ENCODE measurements at places on chromosomes 12 and 14.
A peak's percentile ranks its signal among the peaks of the same experiment; 100 is the strongest.

DNA sequence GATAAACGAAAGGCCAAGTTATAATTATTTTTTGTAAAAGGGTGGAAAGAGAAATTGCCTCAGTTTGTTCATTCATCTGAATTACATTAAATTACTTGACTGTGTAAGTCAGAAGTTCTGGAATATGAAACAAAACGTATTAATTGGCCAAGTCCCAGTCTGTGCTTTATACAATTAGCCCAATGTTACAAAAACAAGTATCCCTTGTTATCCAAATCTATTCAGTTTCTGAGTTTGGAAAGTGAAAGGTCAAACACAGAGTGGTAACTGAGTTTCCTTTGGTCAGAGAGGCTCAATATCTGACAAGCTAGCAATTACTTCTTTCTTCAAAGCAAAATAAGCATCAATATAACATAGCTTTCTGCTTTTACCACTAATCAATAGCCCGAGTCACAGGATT, 62.6 kb downstream of the SPPL3 start:
- H3K36me3 ChIP-seq, result peaks cover 6% of the 10 kb centered on the region
- H3K4me1 ChIP-seq, result no peaks in the 10 kb centered on the region
- no peak for DNase-seq
- H3K27me3 ChIP-seq, result no peaks in the 10 kb centered on the region

- no peak for DNase-seq
- H3K36me3 ChIP-seq, result peaks cover under 1% of the 10 kb centered on the region
- H3K27me3 ChIP-seq, result no peaks in the 10 kb centered on the region
Observed at GRCh38 chr12:1453810-1454209, 140.6 kb downstream of the FBXL14 start.

GRCh38 chr12:110826592-110827200, 20.1 kb upstream of the CCDC63 start:
- no peaks in the 10 kb centered on the region for H3K36me3 ChIP-seq
- H3K27me3 ChIP-seq, result peaks cover 34% of the 10 kb centered on the region
- H3K4me3 ChIP-seq, result peak overlapping the region; percentile 75
- H3K4me1 ChIP-seq, result peaks cover 1% of the 10 kb centered on the region
- peak; percentile 81 for DNase-seq
- no peak overlapping the region for H3K27ac ChIP-seq

DNA sequence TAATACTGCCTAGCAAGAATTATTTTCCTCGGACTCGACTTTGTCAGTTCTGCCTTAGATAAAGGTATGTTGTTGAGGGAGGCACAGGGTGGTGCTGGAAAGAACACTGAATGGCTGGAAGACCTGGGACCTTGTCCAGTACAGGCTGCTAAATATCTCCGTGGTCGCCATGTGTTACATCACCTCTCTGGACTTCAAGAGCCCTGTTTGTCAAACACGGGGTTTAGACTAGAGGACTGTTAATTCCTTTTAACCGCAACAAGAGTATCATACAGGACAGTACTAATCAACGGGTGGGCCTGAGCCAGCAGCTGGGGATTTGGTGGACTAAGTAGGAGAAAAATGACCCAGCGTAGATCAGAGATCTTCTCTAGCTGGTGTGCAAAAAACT, 476.3 kb downstream of the LRIG3 start:
- no peaks in the 10 kb centered on the region for H3K27me3 ChIP-seq
- no peak overlapping the region for H3K27ac ChIP-seq
- H3K36me3 ChIP-seq, result no peaks in the 10 kb centered on the region
- no peak overlapping the region for H3K4me3 ChIP-seq

DNA sequence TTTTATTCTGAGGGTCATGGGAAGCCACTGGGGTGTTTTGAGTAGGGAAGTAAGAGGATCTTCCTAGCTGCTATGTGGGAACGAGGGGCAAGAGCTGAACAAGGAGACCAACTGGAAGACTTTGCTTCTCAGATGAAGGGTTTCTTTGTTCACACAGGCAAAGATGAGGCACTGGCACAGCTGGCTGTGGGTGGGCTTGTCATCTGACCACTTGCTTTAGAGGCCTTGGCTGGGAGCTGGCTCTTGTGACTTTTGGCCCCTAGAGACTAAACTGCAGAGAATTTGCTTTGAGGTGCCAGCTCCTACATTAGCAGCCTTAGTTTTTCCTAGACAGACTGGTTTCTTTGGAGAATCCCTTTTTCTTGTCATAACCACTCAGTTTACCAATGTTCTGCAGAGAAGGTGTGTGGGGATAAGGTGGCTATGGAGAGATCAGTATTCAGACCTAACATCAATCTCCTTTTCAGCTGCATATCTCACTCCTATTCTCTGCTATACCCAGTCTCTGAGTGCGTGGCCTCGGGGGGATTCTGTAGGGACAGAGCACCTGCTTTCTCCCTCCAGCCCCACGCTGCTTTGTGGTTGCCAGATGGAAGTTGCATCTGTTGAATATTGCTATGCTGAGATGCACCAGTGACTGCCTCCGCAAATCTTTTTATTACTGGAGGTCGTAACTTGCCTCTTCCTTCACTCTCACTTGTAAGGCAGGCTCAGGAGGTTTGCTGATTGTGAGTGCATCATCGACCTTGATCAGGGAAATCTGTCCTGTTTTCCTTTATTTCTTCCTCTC, 12.7 kb downstream of the PPP2R5C start:
- H3K36me3 ChIP-seq, result no peaks in the 10 kb centered on the region
- peaks cover 7% of the 10 kb centered on the region for H3K4me1 ChIP-seq
- peaks cover 1% of the 10 kb centered on the region for H3K27me3 ChIP-seq
- H3K27ac ChIP-seq, result no peak overlapping the region
- no peak for DNase-seq

DNA sequence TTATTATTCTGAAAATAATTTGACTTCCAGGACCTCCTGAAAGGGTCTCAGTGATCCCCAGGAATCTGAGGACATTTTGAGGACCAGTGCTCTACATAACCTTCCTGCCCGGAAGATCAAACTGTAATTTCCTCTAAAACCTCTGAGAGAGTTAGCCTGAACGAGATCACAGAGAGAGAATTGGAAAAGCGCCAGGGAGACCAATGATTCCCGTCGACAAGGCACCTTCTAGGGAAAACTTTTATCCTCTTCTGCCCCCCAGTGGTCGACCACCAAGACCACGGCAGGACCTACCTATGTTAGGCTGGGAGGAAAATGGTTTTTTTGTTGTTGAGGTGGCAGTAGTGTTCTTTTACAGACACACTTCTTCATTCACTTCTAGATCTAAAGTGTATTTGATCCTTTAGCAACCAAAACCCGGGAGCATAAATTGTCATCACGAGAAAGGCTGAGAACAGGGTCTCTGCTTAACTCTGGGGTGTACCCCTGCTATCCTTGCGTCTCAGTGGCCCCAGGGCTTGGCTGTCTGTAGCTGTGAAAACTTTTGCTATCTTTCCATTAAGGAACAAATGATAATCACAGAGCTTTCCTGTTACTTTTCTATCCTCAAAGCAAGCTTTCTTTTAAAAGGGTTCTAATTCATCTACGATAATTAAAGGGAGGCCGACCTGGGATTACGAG, 62.9 kb upstream of the NID2 start:
- no peaks in the 10 kb centered on the region for H3K27me3 ChIP-seq
- H3K27ac ChIP-seq, result no peak overlapping the region
- peak; percentile 93 for DNase-seq

DNA sequence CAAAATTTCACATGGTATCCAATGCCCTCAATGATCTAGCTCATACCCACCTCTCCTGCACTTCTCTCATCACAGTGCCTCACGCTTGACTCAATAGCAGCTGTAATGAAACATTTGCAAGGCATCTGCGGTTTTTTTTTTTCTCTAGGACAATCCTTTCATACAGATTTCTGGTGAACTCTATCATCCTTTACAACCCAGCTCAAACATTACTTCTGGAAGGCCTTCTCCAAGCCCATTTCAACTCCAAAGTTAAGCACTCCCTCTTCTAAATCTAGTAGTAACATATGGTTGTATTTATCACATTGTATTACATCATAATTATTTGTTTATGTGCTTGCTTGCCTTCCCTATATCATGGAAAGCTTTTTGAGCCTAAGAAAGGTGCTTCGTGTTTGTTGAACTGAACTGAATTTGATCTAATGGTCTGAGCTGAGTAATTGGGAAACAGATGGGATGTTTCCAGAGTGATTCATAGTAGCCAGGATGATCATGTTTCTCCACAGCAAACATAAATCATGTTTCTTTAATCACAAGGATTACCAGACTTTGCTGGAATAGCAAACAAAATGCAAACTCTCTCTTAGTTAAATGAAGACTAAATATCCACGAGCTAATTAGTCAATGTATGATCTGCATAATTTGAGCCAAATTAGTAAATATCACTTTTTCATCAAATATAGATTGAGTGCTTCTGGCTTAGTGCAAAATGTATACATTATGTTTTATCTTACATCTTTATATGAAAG, 14.3 kb downstream of the CFL2 start:
- H3K4me1 ChIP-seq, result no peaks in the 10 kb centered on the region
- peak; percentile 93 for DNase-seq
- no peak overlapping the region for H3K4me3 ChIP-seq
- peak overlapping the region; percentile 95 for H3K27ac ChIP-seq
- H3K36me3 ChIP-seq, result no peaks in the 10 kb centered on the region

DNA sequence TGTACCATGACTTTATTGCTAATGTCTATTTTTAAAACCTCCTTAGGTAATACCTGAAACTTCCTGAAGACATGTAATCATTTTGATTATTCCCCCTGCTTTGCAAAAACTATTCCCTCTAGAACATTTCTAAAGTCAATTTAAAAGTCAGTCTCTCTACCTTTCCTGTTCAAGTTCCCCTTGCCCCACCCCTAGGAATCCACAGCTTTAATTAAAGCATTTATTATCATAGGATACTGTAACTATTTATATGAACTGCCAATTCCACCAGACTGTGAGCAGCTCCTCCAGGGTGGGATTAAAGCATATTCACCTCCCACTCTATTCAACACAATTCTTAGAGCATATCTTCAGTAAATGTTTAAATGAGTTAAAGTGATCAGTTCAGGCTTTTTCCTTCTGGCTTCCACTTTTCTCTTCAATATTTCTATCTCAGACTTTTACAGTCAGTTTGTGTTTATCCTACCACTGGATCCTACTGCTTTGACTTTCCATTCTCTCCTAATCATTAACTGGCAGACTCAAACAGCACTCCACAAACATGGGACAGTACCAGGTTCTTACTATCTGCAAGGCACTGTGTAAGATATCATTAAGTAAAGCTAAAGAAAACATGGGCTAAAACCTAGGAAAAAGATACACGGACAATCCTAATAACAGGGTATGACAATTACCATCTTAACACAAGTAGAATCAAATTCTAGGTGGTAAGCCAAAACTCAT, 39.1 kb downstream of the PTPN21 start:
- H3K4me1 ChIP-seq, result peaks cover 1% of the 10 kb centered on the region
- H3K4me3 ChIP-seq, result no peak overlapping the region
- H3K27ac ChIP-seq, result peak overlapping the region; percentile 62

DNA sequence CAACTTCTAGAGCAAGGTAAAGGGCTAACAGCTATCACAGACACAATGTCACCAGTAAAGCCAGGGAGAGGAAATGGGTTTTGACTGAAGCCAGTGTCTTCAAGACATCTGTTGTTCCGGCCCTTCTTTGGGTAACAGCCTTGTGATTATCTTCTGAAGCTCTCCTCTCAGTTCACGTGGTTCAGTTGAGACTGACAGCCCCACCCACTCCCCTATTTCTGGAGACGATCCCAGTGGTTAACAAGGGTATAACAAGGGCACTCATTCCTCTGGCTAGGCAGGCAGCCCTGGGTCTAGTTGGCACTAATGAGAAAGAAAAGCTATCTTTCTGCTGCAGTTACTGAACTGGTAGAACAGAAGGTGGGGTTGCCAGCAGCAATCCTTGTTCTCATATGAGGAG, 6.9 kb downstream of the GNPTAB start:
- no peak overlapping the region for H3K27ac ChIP-seq
- H3K27me3 ChIP-seq, result no peaks in the 10 kb centered on the region
- peaks cover 1% of the 10 kb centered on the region for H3K4me1 ChIP-seq
- no peak overlapping the region for H3K4me3 ChIP-seq

GRCh38 chr12:58719161-58719560, 201.1 kb downstream of the LRIG3 start:
- H3K36me3 ChIP-seq, result no peaks in the 10 kb centered on the region
- no peak overlapping the region for H3K4me3 ChIP-seq
- H3K27ac ChIP-seq, result no peak overlapping the region
- H3K4me1 ChIP-seq, result no peaks in the 10 kb centered on the region

DNA sequence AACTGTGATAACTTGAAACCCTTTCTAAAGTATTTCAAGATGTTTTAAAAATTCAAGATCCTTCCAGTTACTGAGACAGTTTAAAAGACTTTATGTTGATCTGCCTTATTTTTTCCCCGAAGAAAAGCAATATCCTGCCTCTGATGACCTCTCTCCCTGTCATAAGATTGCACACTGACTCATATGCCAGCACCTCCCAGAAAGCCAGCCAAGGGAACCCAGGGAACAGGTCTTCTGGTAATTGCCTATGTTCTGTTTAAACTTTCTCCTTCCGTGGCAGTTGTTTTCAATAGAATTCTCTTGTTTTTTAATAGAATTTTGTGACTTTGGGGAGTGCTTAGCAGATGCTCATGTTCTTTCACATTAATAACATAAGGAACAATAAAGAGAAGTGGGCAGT, 300.2 kb upstream of the PRKD1 start:
- H3K4me3 ChIP-seq, result peak overlapping the region; percentile 35
- DNase-seq, result peak; percentile 59
- no peaks in the 10 kb centered on the region for H3K27me3 ChIP-seq
- peaks cover 2% of the 10 kb centered on the region for H3K4me1 ChIP-seq
- no peaks in the 10 kb centered on the region for H3K36me3 ChIP-seq

- H3K27me3 ChIP-seq, result no peaks in the 10 kb centered on the region
- DNase-seq, result peak; percentile 87
- no peaks in the 10 kb centered on the region for H3K36me3 ChIP-seq
- H3K4me3 ChIP-seq, result no peak overlapping the region
- H3K27ac ChIP-seq, result no peak overlapping the region
- H3K4me1 ChIP-seq, result no peaks in the 10 kb centered on the region
Observed at GRCh38 chr12:93982771-93983315, 165.5 kb upstream of the PLXNC1 start.

DNA sequence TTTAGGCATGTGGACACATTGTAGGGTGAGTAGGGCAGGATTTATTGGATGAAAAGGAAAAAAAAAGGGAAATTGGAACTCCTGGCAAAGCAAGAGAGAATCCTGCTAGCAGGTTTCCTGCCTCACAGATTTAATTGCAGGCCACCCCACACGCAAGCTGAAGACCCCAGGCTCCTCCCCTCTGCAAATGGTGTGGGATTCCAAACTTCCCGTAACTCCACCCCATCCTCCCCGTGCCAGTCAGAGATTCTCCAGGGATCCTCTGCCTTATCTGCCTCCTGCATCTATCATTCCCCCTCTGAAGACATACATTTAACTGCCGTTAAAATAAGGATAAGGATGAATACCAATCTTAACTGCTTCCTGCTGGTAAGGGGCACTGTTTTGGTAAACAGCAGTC, 249.8 kb upstream of the GARIN2 start:
- H3K4me1 ChIP-seq, result no peaks in the 10 kb centered on the region
- no peak for DNase-seq
- H3K27me3 ChIP-seq, result no peaks in the 10 kb centered on the region

All from mesenchymal stem cell (in vitro differentiated cells and primary cell).